ENCODE measurements at places on chromosomes 7 and 10.

- peak; percentile 54 for DNase-seq
Observed at GRCh38 chr10:14382022-14382421, 51.3 kb upstream of the FRMD4A start.

- no peak for DNase-seq
Observed at GRCh38 chr10:5685764-5686240, 1.2 kb downstream of the TASOR2 start.

- no peak for DNase-seq
Observed at GRCh38 chr7:138892812-138893211, 88.4 kb downstream of the KIAA1549 start.

- DNase-seq = no peak
Observed at GRCh38 chr10:129967579-129968019, 3.5 kb upstream of the EBF3 start.

GRCh38 chr10:115003396-115003795 is 65.4 kb downstream of the TRUB1 start:
- DNase-seq = no peak

GRCh38 chr7:127600885-127601284 is 7.3 kb downstream of the FSCN3 start:
- DNase-seq = no peak

DNA sequence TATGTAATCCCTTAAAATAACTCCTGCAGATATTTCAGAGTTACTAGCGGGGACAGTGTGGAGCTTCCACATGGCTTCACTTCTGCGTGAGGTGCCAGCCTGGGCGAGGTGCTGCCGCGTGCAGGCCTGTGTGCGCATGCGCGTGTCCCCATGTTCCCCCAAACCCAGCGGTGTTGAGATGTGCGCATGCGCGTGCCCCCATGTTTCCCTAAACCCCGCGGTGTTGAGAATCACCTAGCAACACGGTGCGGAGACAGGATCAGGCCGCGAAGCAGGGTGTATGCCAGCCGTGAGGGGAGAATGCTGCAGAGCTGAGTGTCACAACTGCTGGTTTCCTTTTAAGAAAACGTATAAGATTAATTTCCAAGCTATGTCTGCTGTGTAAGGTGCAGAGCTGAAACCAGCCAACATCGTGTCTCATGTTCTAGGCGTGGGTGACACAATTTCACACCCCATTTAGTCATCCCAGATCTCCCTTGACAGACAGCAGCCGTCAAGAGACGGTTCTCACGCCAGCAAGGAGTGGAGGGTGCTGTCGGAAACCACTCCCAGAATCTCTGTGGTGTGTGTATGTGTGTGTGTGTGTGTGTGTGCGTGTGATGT is 71.9 kb upstream of the ADARB2 start:
- DNase-seq = no peak

Data from activated naive CD4-positive, alpha-beta T cell treated with Interleukin-2 at 50 U/mL for 16 hours (primary cell).